ENCODE measurements at places on chromosomes 7 and 10.

DNA sequence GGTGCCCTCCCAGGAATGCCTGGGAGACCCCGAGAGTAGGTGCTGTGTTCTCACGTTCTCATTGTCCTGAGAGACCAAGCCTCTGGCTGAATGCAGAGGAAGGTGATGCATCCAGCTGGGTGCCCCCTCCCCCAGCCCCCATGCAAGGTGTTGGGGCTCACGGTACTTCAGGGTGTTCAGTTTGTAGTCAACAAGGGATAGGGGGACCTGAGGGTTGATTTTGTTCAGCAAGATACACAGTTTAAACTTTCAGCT lies 60.4 kb upstream of the DUSP5 start:
- no peak for DNase-seq

DNA sequence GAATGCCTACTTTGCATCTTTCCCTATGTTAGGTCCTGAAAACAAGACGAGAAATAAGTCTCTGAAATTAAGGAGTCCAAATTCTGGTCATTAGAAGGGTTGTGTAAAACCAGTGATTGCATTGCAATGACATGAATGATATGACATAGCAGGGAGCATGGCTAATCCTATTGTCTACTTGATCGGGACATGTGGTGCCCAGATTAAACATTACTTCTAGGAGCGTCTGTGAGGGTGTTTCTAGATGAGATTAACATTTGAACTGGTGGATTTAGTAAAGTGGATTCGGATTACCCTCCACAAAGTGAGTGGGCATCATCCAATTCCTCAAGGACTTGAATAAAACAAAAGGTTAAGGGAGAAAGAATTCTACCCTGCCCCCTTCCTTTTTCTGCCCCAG lies 434.9 kb upstream of the KLF6 start:
- no peak for DNase-seq

GRCh38 chr10:31242902-31243301 lies 76.1 kb upstream of the ZEB1 start:
- DNase-seq = no peak

- no peak for DNase-seq
These were observed 519.1 kb upstream of the FOXK1 start for GRCh38 chr7:4162884-4163564.

All from keratinocyte (primary cell).